Caudate nucleus (tissue), 63 donors: ENCODE measurements at places on chromosomes 1 and 21.

- DNase-seq, result no peak
Observed at GRCh38 chr1:221159608-221160007, 280.4 kb downstream of the HLX start.

DNA sequence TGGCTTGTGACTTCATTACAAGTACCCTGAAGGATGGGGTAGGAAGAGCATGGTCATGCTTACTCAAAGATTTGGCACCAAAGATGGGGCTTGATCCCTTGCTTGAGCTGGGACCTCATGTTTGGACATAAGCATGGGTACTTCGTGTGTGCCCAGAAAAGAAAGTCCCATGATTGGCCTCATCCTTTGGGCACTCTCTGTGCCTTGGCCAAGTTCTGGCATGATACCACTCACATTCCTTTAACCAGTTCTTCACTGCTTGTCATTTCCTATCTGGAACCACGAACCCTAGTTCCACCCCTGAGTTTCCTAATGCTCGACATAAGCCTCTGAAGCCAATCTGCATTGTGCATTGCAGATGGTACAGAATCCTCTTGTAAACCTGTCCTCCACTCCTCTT is 107.0 kb downstream of the NAV1 start:
- DNase-seq, result no peak

DNA sequence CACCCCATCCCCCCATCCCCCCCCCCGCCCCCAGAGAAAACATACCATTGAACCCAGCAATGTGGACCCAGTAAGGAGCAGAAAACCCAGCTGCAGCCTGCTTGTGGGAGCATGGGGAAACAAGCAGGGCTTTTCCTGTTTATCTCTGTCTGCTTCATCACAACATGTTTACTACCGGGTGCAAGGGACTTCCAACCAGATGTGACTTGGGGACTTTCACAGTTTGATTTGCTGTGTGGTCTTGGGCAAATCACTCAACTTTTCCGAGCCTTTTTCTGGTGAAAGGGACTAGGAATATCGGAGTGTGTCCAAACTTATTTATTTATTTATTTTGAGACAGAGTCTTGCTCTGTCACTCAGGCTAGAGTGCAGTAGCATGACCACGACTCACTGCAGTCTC is 3.2 kb downstream of the TMCC2 start:
- no peak for DNase-seq

DNA sequence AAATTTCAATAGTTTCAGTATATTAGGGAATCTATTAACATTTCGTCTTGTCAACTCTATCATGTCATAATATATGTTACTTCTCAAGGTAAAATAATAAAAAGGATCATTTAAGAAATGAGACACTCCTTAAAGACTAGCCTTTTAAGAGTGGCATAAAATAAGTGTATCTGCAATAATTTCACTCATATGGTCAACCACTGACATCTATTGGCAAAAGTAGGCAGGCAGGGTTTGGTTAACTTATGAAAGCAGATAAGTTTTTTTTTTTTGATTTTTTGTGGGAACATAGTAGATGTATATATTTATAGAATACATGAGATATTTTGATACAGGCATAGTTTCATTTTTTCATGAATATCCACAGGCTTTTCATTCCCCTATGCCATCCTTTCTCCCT is 5.5 kb upstream of the RGS21 start:
- no peak for DNase-seq

DNA sequence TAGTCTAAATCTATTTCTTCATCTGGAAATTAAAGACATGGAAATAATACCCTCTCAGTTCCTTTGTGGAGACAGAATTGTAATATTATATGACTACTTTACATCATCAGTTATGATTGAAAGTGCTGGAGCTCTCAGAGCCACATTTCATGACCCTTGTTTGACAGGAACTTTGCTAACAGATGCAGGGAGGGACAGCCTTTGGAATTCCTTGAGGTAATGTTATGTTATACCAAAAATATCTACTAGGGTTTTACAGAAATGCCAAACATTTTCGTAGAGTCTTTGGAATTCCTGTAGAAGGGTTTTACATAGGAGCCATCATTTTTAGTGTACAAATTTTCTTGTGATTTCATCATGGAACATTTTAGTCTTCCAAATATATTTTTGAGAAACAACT is 57.4 kb upstream of the ADAMTS5 start:
- no peak for DNase-seq

DNA sequence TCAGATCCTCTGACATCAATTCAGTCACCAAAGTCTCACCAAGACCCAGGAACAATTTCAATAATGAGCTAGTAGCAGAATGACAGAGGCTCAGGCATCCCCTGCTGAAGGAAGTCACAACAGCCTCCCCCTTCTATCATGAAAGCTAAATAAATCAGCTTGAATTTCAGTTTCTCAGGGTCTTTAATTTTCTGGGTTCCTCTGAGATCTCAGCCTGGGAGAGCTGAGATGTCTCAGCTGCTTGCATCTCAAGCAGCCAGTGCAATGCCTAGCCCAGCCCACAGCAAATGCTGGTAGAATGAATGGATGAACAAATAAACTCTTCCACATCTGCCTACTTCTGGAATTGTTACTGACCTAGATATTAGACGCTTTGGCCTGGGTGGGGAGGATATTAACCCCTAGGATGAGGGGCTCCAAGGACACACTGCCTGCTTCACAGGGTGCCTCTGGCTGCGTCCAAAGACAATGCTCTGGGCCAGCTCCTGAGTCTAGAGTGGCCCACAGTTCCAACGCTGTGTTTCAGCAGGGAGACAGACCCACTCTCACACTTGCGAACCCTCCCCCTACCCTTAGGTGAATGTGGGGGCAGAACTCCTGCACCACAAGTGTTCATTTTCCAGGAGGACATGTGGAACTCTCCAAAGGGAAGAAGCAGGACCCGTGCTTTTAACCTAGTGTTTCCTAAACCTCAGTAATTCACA is 11.2 kb upstream of the LORICRIN start:
- DNase-seq, result no peak

DNA sequence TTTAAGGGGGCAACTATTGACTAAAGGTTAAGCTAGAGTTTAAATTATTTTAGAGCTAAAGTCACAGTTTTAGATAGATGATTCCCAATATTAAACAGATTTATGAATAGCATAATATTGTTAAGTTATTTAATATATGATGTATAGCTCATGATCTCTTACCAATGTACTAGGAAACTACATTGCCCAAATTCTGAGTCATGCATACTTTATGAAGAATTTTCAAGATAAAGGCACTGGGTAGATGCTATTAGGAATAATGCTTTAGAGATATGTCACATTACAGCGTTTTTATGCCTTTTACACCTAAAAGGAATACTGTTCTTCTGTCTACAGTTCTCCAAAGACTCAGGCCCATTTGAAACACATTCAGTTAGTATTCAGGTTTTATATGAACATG is 215.1 kb downstream of the NCAM2 start:
- DNase-seq, result no peak

DNA sequence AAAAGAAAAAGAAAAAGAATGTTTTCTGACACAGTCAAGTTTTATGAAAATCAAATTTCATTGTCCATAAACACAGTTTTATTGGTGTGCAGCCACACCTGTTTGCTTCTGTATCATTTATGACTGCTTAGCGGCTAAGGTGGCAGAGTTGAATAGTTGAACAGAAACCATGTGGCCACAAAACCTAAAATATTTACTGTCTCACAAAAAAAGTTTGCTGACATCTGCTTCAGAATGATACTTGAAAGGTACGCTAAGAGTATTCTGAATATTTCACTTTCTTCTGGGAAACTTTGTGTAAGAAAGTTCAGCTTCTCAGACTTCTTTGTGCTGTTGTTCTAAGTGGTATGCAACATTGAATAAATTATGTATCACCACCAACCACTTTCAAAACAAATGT is 6.2 kb downstream of the KCNK1 start:
- DNase-seq, result no peak

- no peak for DNase-seq
Observed at GRCh38 chr1:48123647-48124046, 98.9 kb upstream of the SLC5A9 start.

GRCh38 chr1:173666646-173667045 is 3.0 kb downstream of the ANKRD45 start:
- no peak for DNase-seq

DNA sequence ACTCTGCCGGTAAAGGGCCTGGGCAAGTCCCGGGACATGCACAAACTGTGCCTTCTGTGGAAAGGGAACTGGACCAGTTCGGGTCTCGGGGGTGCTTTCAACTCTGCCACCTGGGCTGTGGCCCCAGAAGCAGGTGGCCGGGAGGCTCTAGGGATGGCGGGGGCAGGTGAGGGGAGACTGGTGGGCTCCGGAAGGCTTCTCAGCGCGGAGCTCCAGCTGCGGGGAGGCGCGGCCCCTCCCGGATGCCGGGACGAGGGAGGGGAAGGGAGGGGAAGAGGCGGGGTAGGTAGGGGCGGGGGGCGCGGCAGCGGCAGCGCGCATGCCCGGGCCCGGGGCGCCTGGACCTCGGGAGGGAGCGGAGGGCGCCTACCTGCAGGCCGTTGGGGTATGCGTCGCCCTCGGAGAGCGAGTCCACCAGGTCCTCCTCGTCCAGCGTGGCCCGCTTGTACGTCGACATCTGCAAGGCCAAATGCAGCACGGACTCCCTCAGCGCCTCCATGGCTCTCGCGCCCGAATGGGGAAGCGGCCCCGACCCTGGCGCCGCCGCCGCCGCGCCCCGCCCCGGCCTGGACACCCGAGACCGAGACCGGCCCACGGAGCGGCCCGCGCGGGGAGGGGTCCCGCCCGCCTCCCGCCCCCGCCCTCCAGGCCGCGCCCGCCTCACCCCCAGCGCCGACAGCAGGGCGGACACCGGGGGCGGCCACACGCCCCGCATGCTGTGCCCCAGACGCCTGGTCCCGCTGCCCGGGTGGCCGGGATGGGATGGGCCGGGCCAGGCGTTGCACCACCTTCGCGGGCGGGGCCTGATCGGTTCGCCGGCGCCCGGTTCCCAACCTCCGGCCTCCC is at the start of gene ECE1:
Gene ECE1 (minus strand): TSS at position 764 of the 846 bp plus-strand sequence. CDS start 49 bp downstream, at position 715.
- no peak for DNase-seq

- DNase-seq, result no peak
Observed at GRCh38 chr1:70819785-70820184, 227.8 kb downstream of the PTGER3 start.

DNA sequence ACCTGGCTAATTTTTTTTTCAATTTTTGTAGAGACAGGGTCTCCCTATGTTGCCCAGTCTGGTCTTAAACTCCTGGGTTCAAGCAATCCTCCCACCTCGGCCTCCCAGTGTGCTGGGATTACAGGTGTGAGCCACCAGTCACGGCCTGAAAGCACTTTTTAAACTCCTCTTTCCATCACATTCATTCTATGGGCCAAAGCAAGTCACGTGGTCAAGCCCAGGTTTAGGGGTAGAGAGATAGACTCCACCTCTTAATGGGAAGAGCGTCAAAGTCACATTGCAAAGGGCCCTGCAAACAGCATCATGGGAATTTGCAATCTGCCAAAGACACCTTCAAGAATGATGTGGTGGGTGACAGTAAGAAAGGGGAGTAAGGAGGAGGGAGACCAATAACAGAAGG is 7.1 kb downstream of the ATP1A4 start:
- DNase-seq, result no peak

DNA sequence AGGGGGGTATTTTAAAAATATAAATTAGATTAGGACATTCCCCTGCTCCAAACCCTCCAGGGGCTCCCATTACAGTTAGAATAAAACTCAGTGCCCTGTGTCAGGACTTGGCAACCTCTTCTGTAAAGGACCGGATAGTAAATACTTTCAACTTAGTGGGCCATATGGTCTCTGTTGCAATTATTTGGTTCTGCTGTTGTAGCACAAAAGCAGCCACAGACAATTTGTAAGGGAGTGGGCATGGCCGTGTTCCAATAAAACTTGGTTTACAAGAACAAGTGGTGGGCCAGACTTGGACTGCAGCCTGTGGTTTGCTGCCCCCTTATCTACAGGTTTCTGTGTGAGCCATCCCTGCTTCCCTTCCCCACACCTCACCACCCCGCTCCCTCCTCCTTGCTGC is 92.0 kb downstream of the ACTL8 start:
- no peak for DNase-seq

GRCh38 chr1:43441166-43441893 is 12.4 kb downstream of the HYI start:
- DNase-seq, result no peak

DNA sequence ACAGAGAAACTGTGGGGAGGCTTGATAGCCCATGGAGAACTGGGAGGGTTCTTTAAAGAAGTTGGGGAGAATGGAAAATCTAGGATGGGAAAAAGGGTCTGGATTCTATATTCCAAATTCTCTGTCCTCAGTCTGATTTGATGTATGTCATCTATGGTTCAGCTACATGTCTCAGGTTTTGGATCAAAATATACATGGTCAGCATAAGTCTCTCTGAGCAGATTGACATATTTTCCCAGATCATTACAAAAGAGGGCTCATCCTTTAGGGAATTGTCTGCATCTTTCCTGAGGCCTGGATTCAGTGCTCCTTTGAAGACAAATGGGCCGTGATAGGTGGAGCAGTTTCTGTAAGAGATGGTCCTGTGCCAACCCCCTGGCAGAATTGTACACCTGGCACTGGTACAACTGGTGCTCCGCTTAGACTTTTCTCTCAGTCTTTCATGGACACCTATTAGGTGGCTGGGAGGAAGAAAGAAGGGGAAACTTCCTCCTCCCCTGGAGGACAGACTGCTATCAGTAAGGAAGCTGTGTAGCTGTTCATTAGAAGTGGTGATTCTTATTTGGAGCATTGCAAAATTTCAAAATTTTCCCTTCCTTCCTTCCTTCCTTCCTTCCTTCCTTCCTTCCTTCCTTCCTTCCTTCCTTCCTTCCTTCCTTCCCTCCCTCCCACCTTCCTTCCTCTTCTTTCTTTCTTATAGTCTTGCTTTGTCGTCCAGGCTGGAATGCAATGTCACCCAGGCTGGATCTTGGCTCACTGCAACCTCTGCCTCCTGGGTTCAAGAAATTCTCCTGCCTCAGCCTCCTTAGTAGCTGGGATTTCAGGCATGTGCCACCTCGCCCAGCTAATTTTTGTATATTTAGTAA is 26.1 kb upstream of the RGL1 start:
- DNase-seq, result no peak

GRCh38 chr21:36946949-36947356 is 19.5 kb downstream of the HLCS start:
- DNase-seq, result no peak

DNA sequence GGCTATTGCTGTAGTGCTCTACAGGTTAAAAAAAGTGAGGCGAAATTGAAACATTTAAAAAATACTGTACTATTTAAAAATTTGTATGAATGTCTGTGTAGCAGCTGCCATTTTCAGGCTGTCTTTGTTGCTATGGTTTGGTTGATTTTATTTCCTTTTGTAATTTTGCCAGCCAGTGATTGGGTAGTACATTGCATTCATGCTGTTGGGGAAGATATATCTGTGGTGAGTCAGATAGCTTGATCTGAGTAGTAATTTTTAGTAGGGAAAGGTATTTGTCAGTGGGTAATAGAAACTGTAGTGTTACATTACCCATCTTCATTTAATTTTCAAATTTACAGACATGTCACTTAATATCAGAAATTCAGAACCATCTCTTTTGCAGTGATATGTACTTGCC is 15.0 kb downstream of the NFIA start:
- no peak for DNase-seq

- no peak for DNase-seq
Observed at GRCh38 chr1:87403061-87403820, 74.6 kb downstream of the LMO4 start.

GRCh38 chr1:184112176-184112948 is 60.8 kb downstream of the TSEN15 start:
- no peak for DNase-seq

GRCh38 chr21:31409831-31410487 is 65.9 kb upstream of the TIAM1 start:
- DNase-seq, result no peak
